ENCODE measurements at places on chromosomes 11 and 22.

GRCh38 chr11:68009391-68010089 lies 587 bp upstream of the ALDH3B1 start:
- DNase-seq: no peak

DNA sequence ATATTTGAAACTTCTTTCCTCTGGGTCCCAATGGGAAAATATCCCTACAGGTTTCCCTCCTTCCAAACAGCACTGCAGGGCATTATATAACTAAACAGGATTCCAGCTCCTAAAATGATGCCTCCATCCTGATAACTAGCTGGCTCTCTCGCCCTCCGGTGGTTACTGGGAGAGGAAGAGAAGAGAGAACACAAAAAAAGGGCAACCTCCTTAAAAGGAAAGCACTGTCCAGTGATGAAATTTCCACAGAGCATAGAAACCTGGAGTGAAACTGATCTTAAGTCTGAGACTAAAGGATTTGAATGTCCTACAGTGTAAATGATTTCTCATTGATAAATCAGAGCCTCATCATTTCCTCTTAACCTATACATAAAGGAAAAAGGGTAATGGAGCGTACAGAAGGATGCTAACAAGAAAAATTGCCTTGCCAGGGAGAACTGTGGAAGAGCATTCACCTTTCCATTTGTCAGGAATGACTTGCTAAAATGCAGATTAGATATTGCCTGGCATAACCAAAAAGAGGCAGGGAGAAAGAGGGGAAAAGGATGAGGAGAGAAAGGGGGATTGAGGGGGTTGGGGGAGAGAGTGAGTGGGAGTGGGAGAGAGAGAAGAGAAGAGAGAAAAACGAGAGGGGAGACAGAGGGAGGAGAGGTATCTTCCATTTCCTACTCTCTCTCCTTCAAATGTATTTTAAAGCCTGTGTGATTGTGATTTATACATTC lies 121.3 kb downstream of the APOL5 start:
- DNase-seq: no peak

DNA sequence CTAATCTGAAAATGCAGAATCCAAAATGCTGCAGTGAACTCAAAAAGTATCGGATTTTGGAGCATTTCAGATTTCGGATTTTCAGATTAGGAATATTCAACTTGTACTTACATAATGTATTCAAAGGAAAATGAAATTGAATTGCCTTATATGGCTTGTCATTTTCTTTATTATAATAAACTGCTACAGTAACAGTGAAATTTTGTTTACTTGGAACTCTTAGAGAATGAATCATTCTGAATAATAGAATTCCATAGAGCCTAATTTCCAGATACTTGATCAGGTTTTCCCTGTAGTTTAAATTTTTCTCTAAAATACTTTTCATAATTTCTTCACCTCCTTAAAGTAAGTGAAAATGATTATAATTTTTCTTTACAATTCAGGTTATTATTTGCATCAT lies 17.3 kb downstream of the TTC17 start:
- no peak for DNase-seq

DNA sequence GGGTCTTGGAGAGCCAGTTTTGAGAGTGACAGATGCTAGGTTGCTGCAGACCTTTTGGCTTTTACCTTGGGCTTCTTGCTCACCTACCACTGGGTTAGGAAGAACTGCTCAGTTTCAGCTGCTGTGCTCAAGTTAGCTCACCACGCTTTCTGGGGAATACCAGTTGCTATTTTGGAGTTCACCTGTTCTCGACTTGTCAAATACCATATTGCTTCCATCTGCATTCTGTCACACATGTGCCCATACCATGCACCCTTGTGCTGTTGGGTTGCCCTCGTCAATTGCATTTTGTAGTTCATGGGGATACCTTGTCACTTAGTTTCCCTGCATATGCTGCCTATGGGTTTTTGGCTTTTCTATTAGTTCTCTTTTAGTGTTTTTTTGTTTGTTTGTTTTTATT lies 23.0 kb upstream of the BARX2 start:
- no peak for DNase-seq

Data from cardiac septum (tissue), 1 donor.